ENCODE measurements at places on chromosomes 12 and 14. TPM values are rescaled to one million over a fixed set of nuclear protein-coding genes. Genes with fewer than 3 reads are reported as not detected.
A peak's percentile ranks its signal among the peaks of the same experiment; 100 is the strongest.

DNA sequence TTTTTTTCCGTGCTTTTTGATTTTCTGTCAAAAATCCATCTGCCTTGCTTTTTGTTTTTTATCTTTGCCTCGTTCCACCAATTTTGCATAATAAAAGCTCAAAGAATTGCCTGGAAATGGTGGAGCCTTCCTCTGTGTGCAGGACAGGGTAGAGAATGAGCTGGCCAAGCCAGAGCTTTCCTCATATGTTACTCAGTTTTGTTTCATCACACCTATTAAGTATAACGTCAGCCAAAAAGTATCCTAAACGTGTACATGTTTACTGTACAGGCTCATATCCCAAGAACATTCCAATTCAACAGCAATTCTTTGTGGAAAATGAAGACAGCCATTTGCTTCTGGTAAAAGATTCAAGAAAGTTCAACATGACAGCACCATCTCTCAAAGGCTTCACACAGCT, 191.2 kb upstream of the LMNTD1 start:
- DNase-seq, result no peak

DNA sequence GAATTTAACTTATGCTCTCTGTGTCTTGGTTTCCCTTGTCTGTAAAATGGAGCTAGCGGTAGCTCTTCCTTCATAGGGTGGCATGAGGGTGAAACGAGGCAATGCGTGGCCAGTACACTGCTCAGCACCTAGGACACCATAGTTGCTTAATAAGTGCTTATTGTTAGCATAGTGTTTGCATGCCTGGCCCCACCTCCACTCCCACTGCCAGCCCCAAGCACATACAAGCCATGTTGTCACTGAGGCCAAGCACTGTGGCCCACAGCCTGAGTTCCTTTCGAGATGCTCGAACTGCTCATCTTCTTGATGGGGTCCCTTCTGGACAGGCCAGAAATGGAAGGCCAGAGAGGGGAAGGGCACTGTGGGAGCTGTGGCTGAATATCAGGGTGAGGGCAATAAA, 839 bp downstream of the FICD start:
- DNase-seq, result no peak

DNA sequence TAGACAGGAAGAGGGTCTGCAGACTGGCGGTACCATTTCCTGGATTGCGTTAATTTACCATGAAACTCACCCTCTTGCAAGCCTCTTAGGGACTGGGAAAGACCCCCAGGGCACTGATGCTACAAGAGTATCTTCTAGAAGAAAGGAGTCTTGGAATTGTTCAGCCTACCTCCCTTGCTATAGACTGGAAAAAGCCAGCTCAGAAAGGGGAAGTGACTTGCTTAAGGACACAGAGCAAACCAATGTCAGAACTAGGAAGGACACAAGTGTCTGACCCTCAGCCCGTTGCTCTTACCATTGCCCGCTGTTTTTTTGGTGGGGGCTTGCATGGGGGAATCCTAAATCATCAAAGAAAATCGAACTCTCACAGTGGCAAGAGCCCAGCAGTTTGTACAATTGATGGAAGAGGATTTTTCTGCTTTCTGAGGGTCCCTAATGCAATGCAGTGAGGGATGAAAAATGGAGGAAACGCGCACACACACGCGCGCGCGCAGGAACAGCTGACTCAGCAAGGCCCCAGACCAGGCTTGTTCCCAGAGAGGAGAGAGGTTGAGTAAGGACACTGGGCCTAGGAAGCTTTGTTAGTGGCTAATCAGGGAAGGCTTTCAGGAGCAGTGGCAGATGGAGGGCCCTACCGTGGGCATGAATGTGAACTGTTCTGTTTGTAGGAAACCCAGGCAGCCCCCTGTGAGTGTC, 50.9 kb downstream of the RIN3 start:
- no peak for DNase-seq

- no peak for DNase-seq
These were observed 11.7 kb downstream of the DTX1 start for GRCh38 chr12:113067987-113068935.

The KRT2 gene
- total RNA-seq, result not detected

DNA sequence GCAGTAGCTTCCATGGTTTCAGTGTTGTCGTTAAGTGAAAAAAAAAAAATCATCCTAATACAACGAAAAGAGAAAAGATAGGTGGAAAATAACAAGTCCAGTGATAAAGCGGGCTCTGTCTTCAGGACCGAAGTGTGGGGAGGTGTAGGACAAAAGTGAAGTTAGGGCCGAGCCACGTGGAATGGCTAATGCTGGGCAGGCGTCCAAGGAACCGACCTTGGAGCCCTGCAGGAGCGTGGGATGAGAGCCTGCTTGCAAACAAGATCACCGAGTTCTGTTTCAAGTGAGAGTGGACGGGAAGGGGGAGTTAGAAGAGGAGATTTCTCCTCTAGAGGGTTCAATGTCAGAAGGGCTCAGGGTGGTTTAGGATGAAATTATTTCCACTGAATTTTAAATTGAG, 22.2 kb downstream of the A2ML1 start:
- peak; percentile 81 for DNase-seq

DNA sequence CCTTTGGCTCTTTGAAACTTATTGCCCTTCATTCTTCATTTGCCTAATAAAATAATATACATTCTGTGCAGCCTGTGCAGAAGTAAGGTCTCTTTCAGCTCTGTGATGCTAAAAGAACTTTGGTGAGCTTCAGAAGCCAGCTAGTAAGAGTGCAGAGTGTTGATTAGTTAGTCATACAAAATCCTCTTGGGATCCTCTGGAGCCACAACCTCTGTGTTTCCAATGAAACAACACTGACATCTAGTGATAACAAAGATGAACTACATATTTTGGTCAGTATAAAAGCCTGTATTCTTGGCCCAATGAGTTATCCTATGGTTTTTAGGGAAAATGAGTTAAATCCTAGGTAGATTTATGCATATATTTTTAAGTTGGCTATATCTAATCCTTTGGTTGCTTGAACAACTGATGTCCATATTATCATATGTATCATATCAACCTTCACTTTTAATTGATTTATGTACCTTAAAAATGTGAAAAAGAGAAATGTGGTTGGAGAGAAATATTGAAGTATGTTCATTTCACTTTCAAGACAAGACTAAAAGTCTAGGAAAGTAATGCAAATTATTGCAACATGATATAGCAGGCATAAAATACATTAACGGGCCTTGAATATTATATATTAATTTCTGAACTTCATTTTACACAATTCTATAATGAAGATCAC, 158.4 kb downstream of the KLHL28 start:
- no peak for DNase-seq

The MYF5 gene
- not detected for total RNA-seq

- no peak for DNase-seq
These were observed 41.5 kb upstream of the NPAS3 start for GRCh38 chr14:32896979-32897697.

The PRIMA1 gene
- total RNA-seq, result 6.2 TPM

DNA sequence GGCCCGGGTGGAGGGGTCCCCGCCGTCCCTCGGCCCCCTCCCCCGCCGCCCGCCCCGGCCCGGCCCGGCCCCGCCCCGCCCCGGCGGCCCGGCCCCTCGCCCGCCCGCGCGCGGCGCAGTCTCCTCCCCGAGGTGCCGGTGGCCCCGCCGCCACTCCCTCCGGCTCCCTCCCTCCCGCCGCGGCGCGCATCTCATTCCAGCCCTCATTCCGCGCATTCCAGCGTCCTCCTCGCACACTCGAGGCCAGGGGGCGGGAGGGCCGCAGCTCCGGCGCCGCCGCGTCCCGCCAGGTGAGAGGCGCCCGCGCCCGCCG, at the start of gene TEAD4:
TEAD4 (plus strand) TSS at position 206 of the 313 bp plus-strand sequence.
- peak; percentile 65 for DNase-seq
